COLO829 (cell line): ENCODE measurements at places on chromosomes 7 and 10.

- DNase-seq, result peak; percentile 53
These were observed 76.1 kb upstream of the PITRM1 start for GRCh38 chr10:3248526-3249306.

DNA sequence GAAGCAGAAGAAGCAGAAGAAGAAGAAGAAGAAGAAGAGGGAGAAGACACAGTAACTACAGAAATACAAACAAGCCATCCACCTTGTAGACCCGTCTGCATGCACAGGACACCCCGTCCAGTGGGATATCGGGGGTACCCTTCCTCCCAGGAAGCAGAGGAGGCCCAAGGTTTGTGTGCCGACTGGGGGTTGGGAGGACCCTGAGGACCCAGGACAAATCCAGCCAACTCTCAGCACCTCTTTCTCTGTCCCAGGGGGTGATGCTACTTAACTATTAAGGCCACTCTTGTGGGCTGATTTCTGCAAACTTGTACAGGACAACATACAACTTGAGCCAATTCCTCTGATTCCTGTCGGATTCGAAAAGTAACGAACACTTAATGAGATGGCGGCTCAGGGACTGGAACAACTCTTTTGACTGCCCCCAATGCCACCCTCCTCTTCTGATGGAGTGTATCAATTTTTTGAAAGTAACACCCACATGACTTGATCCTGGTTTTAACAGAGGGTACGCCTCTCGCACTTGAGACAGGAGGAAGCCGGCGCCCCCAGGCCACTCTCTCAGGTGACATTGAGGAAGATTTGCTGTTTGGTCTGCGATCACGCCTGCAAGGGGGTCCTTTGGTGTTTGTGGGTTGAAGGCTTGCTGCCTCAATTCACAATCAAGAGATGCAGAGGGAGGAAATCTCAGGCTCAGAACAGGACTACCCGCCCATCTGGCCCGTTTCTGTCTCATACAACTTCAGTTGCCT lies 192.6 kb downstream of the TNS3 start:
- no peak for DNase-seq

DNA sequence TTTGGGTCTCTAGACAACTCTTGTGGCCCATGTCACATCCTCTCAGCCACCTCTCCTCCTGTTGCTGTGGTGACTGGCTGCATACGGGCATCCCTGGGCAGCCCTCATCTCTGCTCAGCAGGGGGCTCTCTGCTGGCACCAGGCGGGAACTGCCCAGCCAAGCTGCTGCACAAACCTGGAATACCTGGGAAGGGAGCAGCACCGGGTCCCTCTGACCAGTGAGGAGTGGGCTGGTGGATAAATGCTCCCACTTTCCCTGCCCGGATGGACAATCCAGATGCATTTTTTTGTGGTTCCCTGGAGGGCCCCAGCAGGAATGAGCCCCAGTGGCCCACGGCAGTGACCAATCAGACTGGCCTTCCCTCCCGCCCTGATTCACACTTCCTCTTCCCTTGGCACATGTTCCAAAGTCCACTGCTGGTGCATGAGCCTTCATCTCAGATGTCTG lies 21.9 kb downstream of the GRID1 start:
- DNase-seq, result no peak

- no peak for DNase-seq
These were observed 9.4 kb upstream of the INPP5A start for GRCh38 chr10:132528064-132528691.

GRCh38 chr7:156790264-156790663 lies 102.7 kb downstream of the LMBR1 start:
- no peak for DNase-seq

- DNase-seq, result no peak
These were observed 67.8 kb downstream of the ABCC2 start for GRCh38 chr10:99850021-99850766.

DNA sequence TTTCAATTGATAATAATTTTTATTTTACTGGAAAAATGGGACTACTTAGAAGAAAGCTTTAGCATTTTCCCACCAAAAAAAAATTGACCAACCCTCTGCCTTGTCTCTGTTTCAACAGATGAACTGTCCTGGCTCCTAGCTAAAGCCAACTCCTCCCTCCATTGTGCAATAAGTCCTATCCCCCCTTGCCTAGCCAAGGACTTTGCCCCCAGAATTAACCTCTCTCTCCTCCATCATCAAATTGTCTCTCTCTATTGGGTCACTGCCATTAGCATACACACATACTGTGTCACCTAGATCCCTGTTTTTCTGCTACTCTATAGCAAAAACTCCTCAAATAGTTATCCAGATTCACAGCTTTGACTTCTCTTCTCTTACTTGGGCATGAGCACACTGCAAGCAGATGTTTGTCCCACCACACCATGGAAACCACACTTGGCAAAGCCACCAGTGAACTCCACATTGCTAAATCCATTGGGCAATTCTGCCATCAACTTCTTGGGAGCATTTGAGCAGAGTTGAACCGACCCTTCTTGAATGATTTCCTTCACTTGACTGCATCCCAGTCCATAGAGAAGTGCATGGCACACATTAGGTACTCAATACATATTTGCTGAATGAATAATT lies 91.4 kb upstream of the NEBL start:
- no peak for DNase-seq

- no peak for DNase-seq
These were observed 86.3 kb upstream of the PIK3CG start for GRCh38 chr7:106778656-106779250.
